ENCODE measurements at places on chromosomes 5 and 9.

- no peak for DNase-seq
Observed at GRCh38 chr5:146580237-146580636, 64.2 kb upstream of the GPR151 start.

GRCh38 chr9:120421977-120422376 is 158.0 kb downstream of the CDK5RAP2 start:
- DNase-seq = no peak

GRCh38 chr9:134830126-134830525 is 50.5 kb upstream of the FCN2 start:
- DNase-seq = no peak

DNA sequence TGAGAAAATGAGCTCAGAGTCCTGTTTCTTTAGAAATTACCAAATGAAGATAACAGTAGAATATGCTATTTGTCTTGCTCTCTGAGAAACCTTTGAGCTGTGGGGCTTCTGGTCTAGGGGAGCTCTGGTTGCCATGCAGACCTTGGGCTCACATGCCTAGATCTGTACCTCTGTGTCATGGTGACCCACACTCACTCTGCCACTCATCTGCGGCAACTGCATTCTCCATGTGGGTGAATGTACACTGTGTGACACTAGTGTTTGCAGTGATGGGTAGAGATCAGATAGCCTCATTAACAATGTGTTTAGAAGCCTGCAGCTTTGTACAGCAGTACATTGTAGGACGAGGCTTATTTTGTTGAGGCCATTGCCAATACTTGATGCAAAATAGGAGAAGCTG is 521.2 kb downstream of the CHSY3 start:
- DNase-seq = no peak

GRCh38 chr9:2026220-2026997 is 11.3 kb downstream of the SMARCA2 start:
- no peak for DNase-seq

GRCh38 chr9:79693750-79694149 is 122.0 kb downstream of the TLE4 start:
- no peak for DNase-seq

GRCh38 chr5:135655468-135655815 is 76.7 kb upstream of the CXCL14 start:
- DNase-seq = no peak

GRCh38 chr5:118722122-118723020 is 266.0 kb downstream of the DTWD2 start:
- no peak for DNase-seq

- no peak for DNase-seq
Observed at GRCh38 chr5:84028093-84028492, 307.4 kb upstream of the HAPLN1 start.

DNA sequence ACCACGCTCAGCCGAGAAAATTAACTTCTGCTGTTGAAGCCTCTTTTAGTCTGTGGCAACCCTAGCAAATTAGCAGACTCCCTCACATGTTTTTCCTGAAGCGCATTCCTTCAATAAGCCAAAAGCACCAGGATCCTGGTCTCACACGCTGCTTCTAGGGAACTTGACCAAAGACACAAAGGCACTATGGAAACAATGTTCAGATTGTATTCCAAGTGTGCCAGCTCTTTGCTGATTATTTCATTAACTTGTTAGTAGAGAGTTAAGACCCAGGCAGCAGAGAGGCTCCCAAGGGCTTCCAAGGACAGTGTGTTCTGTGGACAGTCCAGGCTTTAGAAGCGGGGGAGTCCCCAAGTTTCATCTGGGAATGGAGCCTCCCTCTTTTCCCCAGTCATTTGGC is 94.4 kb upstream of the BASP1 start:
- DNase-seq = no peak

- no peak for DNase-seq
Observed at GRCh38 chr9:99895510-99895909, 10.9 kb upstream of the STX17 start.

GRCh38 chr9:126521089-126521488 is 92.6 kb upstream of the LMX1B start:
- DNase-seq = no peak

GRCh38 chr9:72753266-72753893 is 199.5 kb downstream of the ALDH1A1 start:
- DNase-seq = no peak
